ENCODE measurements at places on chromosomes 4 and X. TPM values are rescaled to one million over a fixed set of nuclear protein-coding genes. Genes with fewer than 3 reads are reported as not detected.

Gene PCDH10
- total RNA-seq: 1.7 TPM

Gene MCTS1
- 30.6 TPM for total RNA-seq

Gene CLNK
- total RNA-seq: not detected

Gene ODAPH
- not detected for total RNA-seq

Gene PAGE5
- not detected for total RNA-seq

Gene LRCH2
- total RNA-seq: 15.8 TPM

Gene APEX2
- 7.4 TPM for total RNA-seq

Gene IGFBP7
- 336 TPM for total RNA-seq

Gene ZNF185
- 4.3 TPM for total RNA-seq

Gene GC
- not detected for total RNA-seq

Gene PPEF2
- under 0.01 TPM for total RNA-seq

Gene TDO2
- total RNA-seq: 0.11 TPM

Gene ARSD
- 11.0 TPM for total RNA-seq

Gene PWWP3B
- 35.0 TPM for total RNA-seq

Gene ZNF518B
- 40.8 TPM for total RNA-seq

Gene SLC10A6
- not detected for total RNA-seq

Gene AKAP14
- total RNA-seq: not detected

Gene ZXDA
- total RNA-seq: 5.3 TPM

Gene USP17L17
- total RNA-seq: not detected

Gene DCLK2
- total RNA-seq: 14.1 TPM

Gene HDAC8
- 23.4 TPM for total RNA-seq

Gene TMEM156
- 10.8 TPM for total RNA-seq

Gene GAGE12J
- not detected for total RNA-seq

Gene MFAP3L
- 2.6 TPM for total RNA-seq
